ENCODE measurements at places on chromosomes 12 and 14.

DNA sequence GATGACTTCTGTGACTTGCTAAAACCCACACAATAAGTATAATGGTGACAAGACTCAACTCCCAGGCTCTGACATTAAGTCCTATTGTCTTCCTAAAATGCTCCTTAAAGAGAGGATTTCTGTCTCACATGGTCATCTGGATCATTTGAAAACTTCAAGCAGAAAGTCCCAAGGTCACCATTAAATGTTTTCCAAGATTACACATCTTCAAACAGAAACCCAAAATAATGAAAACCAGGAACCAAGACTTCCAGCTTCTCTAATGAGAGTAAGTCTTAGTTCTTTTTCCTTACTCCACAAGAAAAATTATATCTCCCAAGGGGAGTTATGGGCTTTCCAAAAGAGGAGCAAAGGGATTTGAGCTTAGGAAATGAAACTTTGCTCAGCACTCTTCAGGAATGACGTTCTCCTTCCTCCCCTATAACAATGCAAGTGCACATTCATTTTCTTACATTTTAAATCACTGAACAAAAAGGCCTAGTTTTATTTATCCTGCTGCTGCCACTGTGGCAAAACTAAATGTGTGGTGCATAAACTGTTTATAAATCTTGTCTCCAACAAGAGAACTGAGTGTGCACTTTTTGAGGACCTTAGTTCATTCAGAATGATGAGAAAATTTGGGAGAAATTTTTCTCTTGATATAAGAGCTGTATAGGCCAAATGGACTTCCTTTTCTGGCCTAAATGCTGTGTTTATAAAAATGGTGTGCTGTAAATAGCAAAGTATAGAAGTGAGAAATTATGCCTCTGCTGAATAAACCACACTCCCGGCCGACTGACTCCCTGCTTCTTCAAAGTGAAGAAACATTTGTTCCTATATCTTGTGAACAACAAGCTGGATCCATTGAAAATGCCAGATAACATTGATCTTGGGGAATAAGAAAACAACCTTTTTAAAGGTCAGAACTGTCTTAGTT, 148.4 kb upstream of the PLEKHG7 start:
- DNase-seq, result peak; percentile 68

GRCh38 chr12:124792961-124793441, 70.7 kb downstream of the SCARB1 start:
- DNase-seq, result no peak

- peak; percentile 77 for DNase-seq
Observed at GRCh38 chr12:64696080-64696741, 63.0 kb downstream of the GNS start.

DNA sequence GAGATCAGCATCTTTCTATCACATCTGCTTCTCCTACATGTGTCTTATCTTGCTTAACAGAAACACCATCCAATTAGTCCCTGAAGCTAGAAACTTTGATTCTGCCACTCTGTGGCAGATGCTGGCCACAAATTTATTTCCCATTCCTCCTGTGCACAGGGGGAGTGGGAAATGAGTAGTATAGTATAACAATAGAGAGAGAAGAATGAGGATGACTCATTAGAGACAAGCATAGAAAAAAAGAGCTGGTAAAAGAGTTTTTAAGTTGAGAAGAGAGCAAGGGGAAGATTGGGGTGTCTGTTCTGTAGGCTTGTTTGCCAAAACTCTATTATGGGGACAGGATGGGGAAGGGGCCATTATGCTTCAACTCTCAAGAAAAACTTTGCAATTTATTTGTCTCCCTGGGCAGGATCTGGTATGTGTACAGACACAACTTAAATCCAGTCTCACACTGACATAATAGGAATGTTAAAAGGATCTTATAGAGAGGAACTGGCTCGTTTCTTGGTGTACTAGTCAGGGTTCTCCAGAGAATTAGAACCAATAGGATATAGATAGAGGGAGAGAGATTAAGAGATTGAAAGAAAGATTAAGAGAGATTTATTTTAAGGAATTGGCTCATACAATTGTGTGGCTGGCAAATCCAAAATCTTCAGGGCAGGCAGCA, 142.6 kb upstream of the CPSF6 start:
- no peak for DNase-seq

DNA sequence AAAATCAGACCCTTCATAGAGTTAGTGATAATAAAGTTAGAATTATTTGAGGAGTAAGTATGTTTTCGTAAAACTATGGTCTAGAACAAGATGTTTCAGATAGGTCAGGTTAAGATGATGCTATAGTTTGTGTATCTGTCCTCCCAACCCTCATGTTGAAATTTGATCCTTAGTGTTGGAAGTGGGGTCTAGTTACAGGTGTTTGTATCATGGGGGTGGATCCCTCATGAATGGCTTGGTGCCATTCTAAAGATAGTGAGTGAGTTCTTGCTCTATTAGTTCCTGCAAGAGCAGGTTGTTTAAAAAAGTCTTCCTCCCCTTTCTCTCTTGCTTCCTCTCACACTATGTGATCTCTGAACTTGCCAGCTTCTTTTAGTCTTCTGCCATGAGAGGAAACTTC, 707.3 kb upstream of the FOXG1 start:
- no peak for DNase-seq

- no peak for DNase-seq
Observed at GRCh38 chr14:100332071-100332639, 9.0 kb downstream of the SLC25A47 start.

DNA sequence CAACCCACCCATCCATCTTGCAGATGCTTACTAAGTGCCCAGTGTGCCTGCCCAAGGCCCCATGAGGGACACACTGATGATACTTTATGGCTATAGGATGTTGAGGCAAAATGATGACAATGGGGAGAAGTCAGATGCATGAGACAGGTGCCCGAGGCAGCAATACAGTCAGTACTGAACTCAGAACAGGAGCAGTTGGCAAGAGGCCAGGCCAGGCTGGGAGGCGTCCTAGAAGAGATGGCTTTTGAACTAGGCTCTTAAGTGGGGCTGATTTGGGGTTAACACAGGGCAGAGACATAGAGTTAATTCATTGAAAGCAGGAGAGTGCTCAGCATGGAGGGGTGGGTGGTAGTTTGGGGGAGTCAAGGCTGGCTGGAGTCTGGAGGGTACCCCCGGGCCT, 15.6 kb downstream of the PLBD2 start:
- no peak for DNase-seq

DNA sequence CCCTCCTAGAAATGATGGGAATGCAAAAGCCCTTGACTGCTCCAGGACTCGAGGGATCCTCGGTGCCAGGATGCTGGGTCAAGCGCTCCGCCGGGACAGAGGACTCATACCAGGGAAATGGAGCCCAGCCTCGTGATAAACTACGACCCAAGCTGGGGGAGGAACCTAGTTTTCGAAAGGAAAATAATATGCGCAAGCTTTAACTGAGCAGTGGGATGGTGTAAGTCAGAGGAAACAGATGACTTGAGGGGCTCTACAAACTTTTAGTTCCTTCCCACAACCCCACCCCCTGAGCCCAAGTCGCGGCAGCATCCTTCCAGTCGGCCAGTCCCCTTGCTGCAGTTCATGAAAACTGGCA, 654 bp upstream of the SUPT16H start:
- peak; percentile 71 for DNase-seq

GRCh38 chr14:50835280-50835679, 4.3 kb upstream of the NIN start:
- DNase-seq, result peak; percentile 57

GRCh38 chr12:32336261-32336660, 63.1 kb upstream of the FGD4 start:
- DNase-seq, result peak; percentile 23

- DNase-seq, result no peak
Observed at GRCh38 chr12:99611117-99611516, 36.4 kb upstream of the GARIN6 start.

DNA sequence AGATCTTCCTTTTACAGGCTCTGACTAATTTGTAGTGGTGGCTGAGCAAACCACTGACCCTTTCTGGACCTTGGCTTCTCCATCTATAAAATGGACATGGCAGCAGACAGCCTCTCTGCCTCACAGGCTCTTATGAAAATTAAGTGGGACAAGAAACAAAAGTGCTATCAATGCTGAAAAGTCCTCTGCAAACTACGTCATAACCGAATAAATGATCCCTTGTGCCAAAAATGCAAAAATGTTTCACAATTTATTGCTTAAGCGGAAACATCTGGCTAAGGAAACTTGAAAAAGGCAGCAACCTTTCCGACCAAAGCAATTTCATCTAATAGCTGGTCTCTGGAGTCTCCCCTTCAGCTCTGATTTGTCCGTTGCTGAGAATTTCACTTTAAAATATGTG, 108.5 kb upstream of the PLXNC1 start:
- DNase-seq, result no peak

DNA sequence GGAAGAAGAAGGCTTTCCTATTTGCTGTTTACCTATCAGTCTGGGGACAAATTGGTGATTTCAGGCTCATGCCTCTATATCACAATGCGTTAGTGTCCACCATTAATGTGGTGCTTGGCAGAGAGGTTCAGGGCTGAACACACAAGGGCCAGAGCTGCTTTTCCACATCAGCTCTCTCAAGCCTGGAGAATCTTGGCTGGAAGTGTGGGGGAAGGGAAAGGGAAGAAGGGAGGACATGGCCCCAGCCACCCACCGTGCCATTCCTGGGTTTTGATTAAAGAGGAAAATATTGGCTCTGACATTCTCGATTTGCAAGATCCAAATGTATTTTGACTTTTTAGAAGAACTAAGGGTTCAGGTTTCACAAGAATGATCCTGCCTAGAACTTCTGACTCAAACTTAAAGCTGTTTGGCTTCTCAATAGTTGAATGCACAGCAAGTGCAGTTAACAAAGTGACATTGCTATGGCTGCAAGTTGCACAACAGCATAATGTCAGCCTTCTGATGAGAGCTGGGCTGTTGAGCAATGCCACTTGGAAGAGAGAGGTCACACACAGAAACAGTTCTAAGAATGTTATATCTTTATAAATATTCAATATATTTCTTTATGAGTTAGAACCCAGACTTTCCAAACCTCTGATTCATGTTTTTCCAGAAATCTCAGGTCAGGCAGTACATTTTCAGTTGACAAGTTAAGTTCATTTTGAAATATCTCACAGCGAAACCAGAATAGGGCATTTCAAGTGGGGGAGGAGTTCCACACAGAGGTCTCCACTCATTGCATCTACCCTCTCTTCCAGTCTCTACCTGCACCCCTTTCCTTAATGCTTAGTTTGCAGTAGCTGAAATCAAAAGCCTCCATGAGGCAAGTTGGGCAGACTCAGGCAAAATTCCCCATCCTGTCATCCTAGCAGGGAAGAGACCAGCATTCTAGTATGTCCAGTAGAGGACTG, 25.3 kb downstream of the IGF1 start:
- peak; percentile 46 for DNase-seq

DNA sequence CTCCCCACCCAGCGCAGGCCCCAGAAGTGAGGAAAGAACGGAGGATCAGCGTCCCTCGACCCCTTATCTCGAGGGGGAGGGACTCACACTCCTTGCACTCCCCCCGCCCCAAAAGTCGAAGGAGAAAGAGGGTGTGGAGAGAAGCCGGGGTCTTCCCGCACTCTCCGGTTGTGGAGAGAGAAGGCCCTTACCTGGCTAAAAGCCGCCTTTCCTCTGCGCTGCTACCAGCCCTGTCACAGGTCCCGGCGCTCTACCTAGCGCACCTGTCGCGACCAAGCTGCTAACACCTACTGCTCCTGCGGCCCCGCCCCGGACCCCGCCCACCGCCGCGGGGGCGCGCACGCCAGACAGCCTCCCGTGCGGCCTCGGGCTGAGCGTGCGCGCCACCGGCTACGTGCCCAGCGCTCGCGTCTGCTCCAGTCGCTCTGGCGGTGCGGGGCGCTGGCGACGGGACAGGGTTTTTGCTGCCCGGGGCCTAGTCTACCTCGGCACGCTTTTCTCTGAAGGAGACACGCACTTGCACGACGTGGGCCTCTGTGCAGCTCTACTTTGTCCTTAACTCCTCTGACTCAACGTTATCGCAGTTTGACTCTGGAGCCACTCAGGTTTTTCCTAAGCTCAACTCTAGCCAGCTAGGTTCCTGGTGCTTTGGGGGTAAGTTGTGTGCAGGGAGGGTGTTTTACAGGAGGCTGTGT, at the start of gene LIMA1:
Gene LIMA1, minus strand, starts transcription at position 292 of the 695 bp plus-strand sequence. CDS start 34,769 bp downstream, outside the sequence.
- DNase-seq, result peak; percentile 89

GRCh38 chr12:28063355-28063880, 90.9 kb upstream of the PTHLH start:
- DNase-seq, result no peak

DNA sequence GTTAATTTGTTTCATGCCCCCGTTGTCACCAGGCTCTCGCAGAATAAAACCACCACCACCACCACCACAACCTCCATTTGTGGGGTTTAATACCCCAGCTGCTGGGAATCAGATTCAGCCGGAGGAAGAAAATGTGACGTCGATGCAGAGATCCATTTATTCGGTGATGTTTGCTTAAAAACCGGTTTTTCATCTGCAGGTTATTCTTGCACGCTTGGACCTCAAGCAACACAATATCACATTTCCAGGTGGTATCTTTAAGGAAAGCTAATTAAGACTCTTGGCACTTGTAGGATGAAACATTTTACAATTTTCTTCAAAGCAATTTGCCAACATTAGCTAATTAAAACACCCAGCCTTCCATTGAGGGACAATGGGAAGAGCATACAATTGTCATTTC, 39.8 kb downstream of the SPRING1 start:
- no peak for DNase-seq

DNA sequence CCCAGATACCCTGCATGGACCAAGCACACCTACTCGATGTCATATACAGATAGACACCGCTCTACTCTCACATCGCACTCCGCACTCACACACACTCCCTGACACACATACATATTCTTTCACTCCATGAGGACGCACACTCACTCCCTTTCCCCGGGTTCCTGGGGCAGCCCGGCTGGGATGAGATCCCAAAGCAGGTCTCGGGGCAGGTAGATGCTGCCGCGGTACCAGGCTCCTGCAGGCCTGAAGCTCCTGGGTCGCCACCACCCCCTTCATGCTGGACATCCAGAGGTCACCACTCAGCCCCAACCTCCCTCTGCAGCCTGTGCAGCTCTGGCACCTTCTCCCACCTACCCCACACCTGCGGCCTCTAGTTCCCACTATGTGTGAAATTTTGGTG, 2.3 kb downstream of the C1QL4 start:
- DNase-seq, result no peak

GRCh38 chr14:80695869-80696268, 245.7 kb downstream of the CEP128 start:
- no peak for DNase-seq

- no peak for DNase-seq
Observed at GRCh38 chr14:54774824-54775223, 127.8 kb downstream of the GCH1 start.

- no peak for DNase-seq
Observed at GRCh38 chr12:75998292-75999063, 33.1 kb downstream of the PHLDA1 start.

DNA sequence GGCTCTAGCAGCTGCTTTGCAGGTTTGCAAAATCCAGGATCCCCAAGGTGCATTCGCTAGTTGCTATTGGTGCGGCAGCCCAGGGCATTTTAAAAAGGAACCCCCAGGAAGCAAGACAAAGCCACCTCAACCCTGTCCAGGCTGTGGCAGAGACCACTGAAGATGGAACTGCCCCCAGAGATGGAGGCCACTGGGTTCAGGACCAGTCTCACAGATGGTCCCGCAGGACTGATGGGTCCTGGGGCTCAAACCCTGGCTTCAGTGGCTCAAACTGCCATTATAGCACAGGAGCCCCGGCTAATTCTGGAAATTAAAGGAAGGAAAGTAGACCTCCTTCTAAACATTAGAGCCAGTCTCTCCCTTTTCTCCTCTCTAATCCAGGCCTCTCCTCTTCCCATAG, 79.8 kb upstream of the TSPAN11 start:
- no peak for DNase-seq

- DNase-seq, result no peak
Observed at GRCh38 chr12:89106950-89107349, 245.4 kb downstream of the DUSP6 start.
